ENCODE measurements at places on chromosomes 5 and 9.

- no peak for DNase-seq
Measured at GRCh38 chr9:79383096-79383495, 188.7 kb upstream of the TLE4 start.

- no peak for DNase-seq
Measured at GRCh38 chr5:171776770-171777759, 8.6 kb upstream of the SMIM23 start.

- DNase-seq: no peak
Measured at GRCh38 chr5:117302949-117303348, 728.3 kb upstream of the SEMA6A start.

- DNase-seq: no peak
Measured at GRCh38 chr9:132190966-132191365, 29.1 kb downstream of the NTNG2 start.

GRCh38 chr5:94545870-94546625 is 72.4 kb downstream of the KIAA0825 start:
- DNase-seq: no peak

DNA sequence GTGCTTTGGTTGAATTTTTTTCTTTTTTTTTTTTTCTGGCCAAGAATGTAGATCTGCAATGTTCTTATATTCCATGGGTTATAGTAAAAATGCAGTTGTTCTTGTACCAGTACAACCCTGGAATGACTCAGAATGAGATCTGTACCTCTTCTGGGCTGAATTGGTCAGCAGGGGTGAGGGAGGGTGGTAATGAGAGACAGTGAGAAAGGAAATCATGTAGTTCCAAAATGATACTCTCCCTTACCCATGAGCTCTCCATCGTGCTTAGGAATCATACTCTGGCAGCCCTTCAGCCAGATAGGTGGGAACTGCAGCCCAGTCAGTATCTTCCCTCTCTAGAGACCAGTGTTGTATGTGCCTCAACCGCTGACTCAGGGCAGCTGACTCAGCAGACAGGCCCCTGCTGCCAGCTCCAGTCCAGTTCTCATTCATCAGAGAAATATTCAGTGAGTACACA is 2.1 kb upstream of the GLIS3 start:
- DNase-seq: peak; percentile 93

- no peak for DNase-seq
Measured at GRCh38 chr5:169767938-169768337, 130.9 kb downstream of the DOCK2 start.

DNA sequence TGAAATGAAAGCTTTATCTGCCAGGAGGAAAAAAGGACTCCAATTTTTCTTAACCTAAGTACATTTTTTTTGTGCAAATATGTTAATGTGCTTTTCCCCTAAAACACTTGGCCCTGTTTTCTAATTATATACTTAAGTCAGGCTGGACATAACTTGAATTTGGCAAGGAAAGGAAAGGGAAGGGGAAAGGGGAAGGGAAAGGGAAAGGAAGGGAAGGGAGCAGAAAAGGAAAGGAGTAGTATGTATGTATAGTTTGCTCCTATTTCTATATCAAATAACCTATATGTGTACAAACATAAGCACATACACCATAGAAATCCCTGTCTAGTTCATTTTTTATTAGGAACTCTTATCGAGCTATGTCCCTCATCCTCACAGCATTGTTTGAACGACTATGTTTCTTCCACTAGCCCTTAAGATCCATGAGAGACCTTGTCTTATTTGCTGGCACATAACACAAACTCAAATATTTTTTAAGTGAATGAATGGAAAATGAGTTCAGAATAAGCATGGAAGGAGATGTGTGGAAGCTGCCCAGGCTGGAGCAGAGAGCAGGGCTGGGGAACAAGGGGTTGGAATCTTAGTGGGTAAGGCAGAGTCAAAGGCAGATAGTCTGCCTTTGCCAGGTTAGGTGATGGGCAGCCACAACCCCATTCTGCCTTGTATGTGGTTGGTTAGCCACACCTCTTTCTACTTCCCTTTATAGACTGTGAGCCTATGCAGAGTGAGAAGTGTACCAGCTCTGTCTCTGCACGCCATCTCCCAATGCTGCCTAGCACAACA is 70.0 kb downstream of the KLHL3 start:
- DNase-seq: no peak

DNA sequence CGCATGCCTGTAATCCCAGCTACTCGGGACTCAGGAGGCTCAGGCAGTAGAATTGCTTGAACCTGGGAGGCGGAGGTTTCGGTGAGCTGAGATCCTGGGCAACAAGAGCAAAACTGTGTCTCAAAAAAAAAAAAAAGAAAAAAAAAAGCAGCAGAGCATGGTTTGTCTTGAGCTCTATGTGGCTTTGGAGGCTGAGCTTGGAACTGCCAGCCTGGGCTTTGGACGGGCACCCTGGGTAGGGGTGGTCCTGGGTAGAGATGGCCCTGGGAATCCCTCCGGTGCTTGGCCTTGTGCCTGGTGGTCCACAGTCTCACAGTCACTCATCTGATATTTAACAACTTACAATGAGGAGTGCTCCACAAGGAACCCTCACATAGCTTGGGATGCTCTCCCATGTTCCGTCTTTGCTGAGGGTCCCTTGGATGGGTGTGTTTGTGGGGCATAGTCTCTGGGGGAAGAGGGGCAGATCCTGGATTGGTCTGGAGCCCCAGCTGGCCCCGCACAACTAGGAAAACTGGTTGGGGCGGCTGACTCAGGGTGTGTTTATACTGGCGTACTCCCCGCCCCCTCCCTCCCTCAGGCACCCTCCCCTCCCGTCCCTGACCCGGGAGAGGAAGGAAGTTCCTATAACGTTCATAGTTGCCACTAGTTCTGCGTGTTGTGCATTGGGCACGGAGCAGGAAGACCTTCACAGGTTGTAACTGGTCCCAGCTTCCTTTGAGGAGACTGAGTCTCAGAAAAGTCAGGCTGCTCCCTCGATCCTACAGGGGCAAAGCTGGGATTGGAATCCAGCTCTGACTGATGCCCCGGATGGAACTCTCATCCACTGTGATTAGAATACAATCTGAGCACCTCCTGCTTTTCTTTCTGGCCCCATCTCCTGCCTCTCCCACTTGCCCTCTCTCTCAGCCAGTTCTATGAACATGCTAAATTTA is 11.2 kb downstream of the IER5L start:
- DNase-seq: no peak

GRCh38 chr9:124797343-124798103 is 20.6 kb downstream of the OLFML2A start:
- no peak for DNase-seq

DNA sequence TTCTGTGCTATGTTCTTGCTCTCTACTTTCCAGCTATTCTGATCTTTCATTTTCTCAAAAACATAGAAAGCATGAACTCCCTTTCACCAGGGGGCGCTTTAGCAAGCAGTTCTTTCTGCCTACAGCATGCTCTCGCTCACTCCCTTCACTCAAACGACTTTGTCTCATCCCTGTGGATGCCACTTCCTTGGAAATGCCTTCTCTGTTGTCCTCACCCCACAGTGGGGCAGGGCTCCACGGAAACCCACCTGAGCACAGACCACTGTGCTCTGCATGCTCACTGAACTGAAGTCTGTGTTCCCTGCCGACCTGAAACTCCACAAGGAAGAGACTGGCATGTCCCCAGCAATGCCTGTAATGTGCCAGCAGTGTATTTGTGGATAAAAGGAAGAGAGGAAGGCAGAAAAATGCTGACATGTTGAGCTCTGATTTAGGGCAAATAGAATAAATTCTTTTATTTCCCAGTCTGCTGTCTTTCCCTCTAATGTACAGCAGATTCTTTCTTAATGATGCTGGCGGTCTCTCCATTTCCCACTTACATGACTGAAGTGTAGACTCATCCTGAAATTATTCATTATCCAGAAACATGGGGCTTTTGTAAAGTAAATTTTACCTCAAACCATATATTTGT is 4.9 kb upstream of the ROR2 start:
- DNase-seq: no peak

GRCh38 chr9:114723931-114724330 is 41.9 kb upstream of the TEX48 start:
- no peak for DNase-seq

Data from posterior vena cava (tissue), 2 donors.